Activated CD4-positive, alpha-beta T cell treated with anti-CD3 and anti-CD28 coated beads for 48 hours (primary cell): ENCODE measurements at places on chromosomes 11 and 22.

DNA sequence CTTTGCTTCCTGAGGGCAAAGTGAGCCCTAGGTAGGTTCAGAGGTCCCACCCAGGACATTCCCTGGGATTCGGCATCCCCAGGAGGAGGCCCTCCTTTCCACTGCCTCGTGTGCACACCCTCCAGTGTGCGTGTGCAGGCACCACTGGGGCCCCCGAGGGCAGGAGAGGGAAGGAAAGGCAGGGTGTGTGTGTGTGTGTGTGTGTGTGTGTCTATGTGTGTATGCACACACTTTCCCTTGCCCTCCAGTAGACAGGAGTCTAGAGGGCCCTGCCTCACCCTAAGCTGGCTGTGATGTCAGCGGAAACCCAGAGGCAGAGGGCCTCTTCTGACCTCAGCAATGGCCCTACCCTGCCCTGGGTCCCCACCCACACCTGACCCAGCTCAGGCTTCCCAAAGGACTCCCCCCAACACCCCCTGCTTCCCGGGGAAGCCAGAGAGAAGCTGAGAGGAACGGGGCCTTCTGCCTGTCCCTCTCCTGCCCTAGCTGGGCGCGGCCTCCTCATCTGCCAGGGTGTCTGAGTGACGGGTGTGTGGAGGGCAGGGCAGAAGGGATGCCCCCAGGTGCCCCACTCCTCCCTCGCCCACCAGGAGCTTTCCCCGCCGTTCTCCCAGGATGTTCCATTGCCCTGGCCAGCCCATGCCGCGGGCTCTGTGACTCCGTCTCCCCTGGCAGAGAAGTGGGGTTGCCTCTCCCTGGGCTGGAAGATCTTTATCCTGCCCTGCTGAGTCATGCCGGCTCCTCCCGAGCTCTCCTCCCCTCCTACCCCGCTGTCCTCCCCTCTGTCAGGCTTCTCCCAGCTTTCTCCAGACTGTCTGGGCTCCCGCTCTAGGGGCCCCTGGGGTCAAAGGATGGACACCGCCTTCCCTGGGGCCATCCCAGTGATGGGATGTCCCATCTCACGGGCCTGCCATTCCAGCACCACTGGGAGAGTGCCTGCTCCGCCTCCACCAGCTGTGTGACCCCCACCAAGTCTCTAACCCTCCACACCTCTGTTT lies 6.0 kb upstream of the CLCF1 start:
- DNase-seq = no peak

- peak; percentile 98 for DNase-seq
Observed at GRCh38 chr11:60841797-60842667, at the start of gene CCDC86. CCDC86 (plus strand) TSS chr11:60842113; CDS start chr11:60842125, 12 bp downstream.

DNA sequence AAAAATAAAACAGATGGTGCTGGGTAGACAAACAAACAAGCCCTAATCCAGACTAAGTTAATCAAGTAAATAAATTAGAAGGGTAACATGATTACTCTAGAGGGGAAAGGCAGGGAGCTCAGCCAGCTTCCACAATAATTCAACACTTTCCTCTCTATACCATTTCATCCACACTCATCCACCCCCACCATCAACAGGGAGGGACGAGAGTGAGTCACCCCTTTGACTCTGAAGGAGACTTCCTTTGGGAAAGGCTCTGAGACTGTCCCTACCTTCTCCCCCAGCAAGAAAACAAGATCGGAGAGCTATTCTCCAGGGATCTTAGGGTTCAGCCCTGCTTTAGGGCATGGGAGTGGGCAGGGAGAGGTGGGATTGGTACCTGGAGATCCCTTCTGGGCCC lies 33.1 kb downstream of the TRIM66 start:
- DNase-seq = no peak

DNA sequence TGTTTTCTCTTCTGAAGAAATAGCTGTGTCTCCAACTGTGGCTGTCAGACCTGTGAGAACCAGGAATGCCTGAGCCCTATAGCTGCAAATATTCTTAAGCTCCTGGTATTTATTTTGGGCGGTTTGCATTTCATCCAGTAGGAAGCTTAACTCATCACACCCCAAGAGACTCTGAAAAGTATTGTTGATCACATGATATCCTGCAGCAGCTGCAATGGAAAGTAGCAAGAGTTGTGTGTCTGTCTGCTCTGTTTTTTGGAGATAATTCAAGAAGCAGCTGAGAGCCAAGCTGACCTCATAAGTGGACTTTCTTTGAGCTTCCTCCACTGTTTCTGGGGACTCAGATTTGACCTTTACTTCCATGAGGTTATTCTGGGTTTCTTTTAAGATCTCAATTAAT lies 36.4 kb upstream of the MRPL17 start:
- no peak for DNase-seq

- DNase-seq = no peak
Observed at GRCh38 chr11:133619397-133619796, 87.1 kb upstream of the OPCML start.

GRCh38 chr11:35969089-35970042 lies 25.5 kb downstream of the LDLRAD3 start:
- no peak for DNase-seq

DNA sequence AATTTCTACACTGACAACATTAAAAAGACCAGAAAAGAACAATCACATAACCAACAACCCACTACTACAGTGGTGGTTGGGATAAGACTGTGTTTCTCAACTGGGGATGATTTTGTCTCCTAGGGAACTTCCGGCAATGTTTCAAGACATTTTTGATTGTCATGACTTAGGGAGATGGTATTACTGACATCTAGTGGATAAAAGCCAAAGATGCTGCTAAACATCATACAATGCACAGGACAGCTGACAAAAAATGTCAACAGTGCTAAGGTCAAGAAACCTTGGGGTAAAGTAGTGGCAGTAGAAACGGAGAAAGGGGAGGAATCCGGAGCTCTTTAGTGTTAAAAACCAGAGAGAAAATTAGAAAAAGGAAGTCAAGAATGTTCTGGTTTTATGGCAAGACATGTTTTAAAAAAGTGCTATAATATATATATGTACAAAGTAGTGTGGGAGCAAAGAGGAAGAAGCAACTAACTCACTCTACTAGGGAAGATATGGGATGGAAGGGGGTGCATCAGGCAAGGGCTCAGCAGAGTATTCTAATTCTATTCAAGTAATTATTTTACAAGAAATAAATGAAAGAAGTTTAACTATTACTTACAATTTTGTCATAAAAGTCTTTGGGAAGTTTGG lies 37.2 kb downstream of the CKAP5 start:
- no peak for DNase-seq

GRCh38 chr11:19673924-19674729 lies 38.5 kb upstream of the NAV2 start:
- no peak for DNase-seq

- no peak for DNase-seq
Observed at GRCh38 chr11:45304111-45304991, 18.2 kb upstream of the SYT13 start.

- no peak for DNase-seq
Observed at GRCh38 chr11:7253800-7254199, 2.1 kb downstream of the SYT9 start.

DNA sequence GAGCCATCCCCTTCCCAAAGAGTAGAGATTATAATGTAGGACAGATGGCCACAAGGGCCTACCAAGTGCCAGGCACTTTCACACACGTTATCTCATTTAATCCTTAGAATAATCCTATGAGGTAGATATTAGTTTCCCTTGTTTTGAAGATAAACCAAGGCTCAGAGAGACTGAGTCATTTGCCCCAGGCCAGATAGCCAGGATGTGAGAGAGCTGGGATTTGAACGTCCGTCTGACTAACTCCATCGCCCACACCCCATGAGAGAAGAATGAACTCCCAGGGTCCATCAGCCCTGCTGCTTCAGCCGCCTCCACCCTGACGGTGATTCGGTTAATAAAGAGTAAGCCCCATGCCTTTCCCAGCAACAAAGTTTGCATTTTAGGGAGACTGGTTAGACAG lies 10.7 kb downstream of the PRG3 start:
- DNase-seq = no peak

GRCh38 chr11:23585416-23586104 lies 725.3 kb upstream of the CCDC179 start:
- DNase-seq = no peak

- peak; percentile 85 for DNase-seq
Observed at GRCh38 chr11:64448599-64449380, 89.8 kb downstream of the RPS6KA4 start.

DNA sequence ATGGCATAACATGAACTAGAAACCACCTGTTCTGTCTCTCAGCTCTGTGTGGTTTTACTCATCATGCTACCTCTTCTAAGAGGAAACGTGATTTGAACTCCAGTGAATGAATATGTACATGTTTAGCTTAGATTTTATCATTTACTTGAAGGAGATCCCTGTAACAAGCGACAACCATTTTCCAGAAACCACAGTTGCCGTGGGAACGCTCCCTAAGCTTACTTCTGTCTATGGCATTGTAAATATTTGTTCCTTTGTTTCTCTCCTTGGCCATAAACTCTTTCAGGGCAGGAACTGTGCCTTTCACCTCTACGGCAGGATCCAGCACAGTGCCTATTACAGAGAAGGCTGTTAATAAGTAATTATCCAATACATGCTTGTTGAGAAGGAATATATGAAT lies 17.1 kb upstream of the TPH1 start:
- DNase-seq = no peak

DNA sequence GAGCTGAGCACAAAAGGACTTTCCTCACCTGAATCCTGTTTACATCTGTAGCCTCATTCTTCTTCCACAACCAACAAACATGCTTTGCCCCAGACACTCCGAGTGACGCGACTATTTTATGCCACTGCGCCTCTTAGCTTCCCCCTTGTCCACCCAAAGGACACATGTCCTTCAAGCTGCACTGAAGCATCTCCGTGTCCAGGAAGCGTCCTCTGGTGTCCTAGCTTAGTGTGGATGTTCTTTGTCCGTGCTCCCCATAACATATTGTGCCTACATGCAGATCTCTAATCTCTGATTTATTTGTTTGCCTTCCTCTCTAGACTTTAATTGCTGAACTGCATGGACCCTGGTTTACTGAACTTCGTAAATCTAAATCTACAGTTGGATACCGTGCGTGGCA lies 20.1 kb upstream of the CECR2 start:
- DNase-seq = no peak
